ENCODE measurements at places on chromosomes 5 and 9.

- no peak for DNase-seq
These were observed 158.9 kb downstream of the APBA1 start for GRCh38 chr9:69513141-69513820.

GRCh38 chr5:40736103-40736875, 19.5 kb downstream of the TTC33 start:
- peak; percentile 7 for DNase-seq

GRCh38 chr9:79719021-79719420, 147.3 kb downstream of the TLE4 start:
- DNase-seq, result no peak

DNA sequence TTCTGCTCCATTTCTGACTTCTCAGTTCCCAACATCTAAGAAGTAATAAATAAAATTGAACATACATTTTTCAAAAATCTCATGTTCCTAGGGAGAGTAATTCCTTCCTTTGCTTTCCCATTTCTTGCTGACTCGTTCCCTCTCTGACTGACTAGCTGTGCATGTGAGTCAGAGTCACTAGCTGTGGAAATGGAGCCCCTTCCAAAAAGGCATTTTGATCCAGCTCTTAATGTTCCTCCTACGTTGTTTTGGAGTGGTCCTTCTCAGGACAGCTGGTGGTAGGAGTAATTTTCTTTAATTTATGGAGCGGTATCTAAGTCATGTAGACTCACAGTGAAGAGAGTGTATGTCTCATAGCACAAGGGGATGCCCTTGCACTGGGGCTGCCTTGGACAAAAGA, 460.2 kb downstream of the GADD45G start:
- DNase-seq, result no peak

- no peak for DNase-seq
These were observed 10.8 kb downstream of the PDGFRB start for GRCh38 chr5:150144879-150145278.

DNA sequence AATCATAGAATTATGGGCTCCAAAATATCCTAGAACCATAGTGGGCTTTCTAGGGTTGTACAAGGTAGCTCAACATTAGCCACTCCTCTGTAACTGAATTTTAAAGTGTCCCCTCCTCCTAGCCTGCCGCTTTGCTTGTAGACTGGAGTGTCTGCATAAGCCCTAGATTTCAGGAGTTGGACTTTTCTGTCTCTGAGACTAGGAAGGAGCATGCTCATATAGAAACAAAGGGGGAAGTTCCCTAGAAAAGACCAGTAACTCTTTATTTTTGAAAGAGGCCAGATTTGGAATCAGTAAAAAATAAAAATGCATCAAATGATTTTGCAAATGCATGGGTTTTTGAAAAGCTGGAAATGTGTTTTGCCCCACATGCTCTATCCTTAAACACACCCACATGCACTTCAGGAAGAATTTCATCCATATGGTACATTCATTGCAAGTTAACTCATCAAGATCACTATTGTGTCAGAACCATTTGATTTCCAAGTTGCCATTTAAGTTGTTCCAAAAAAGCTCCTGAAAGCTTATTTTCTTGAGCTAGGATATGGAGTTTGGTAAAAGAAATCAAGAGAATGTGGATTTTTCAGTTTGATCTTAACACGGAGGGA, 121.0 kb upstream of the NR3C1 start:
- no peak for DNase-seq

GRCh38 chr5:134463991-134464760, 52.5 kb upstream of the CDKN2AIPNL start:
- no peak for DNase-seq

GRCh38 chr5:135623186-135623715, 44.5 kb upstream of the CXCL14 start:
- no peak for DNase-seq

- no peak for DNase-seq
These were observed 16.7 kb downstream of the TNFSF8 start for GRCh38 chr9:114913656-114914055.

- DNase-seq, result no peak
These were observed 131.8 kb downstream of the ROR2 start for GRCh38 chr9:91818225-91818585.

DNA sequence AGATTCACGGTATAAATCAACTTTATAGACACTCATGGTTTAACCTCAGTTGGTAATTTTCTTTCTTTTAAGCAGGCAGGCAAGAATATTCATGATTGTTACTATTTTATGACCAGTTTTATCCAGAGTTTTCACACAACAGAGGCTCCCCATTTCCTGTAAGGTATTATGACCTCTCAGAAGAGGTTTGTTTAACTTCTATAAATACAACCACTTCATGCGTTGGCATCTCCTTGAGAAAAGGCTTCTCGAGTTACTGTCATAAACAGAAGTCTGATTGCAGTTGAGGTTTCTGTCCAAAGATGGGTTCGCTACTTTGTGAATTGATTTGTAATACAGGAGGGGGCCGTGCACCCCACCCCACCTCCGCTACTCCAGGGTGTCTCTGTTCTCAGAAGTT, 55.3 kb downstream of the ENTREP1 start:
- no peak for DNase-seq

- no peak for DNase-seq
These were observed 1431.4 kb upstream of the CDH18 start for GRCh38 chr5:21419383-21419782.

GRCh38 chr5:177412603-177413233, 3.4 kb upstream of the F12 start:
- DNase-seq, result no peak

DNA sequence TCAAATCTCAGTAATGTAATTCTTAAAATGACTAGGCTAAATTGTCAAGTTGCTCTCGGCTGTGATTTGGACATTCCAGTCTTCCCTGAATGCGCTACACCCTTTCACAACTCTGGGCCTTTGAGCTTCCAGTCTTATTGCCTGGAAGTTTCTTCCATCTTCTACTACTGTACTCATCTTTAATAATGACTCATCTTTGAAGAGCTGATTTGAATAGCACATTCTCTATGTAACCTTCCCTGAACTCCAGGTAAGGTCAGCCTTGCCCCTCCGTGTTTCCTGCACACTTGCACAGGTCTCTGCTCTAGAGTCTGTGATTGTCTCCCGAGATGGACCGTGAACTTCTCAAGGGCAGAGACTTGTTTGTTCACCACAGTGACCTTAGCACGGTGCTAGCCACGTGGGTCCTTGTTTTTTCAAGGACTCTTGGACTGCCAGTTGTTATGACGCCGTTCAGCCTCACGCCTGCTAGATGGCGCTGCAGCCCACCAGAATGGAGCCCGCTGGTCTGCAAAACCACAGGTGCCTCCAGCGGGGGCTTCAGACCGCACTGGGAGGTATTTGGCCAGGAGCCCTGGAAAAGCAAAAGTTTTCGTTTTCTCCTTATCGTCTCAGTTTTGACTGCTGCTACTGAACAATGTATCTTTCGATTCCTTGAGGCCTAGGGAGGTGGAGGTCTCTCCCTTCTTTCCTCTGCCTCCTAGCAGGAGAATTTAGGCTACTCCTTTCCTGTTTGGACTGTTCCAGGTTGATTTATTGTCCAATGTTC, 44.4 kb downstream of the SEC61B start:
- DNase-seq, result peak; percentile 16

GRCh38 chr5:154162539-154163151, 27.9 kb upstream of the GALNT10 start:
- no peak for DNase-seq

- DNase-seq, result no peak
These were observed 3.5 kb upstream of the SEMA4D start for GRCh38 chr9:89501311-89501898.

GRCh38 chr5:133921979-133922378, 46.4 kb downstream of the C5orf15 start:
- DNase-seq, result no peak

DNA sequence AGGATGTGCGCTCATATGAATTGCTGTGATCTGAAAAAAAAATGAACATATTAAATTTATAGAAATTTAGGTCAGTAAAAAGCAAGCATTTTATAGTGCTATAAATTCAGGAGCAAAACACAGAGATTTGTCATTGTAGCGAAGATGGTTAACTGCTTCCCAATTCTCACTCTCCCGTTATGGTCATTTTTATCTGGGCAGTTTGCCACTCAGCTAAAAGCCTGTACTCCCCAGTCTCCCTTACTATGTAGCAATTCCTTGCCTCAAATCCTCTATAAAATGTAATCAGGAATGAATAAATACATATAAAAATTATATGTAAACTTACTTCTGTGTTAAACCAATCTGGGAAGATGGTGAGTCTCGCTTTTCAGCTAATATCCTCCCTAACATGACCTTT, 471.5 kb downstream of the HINT1 start:
- no peak for DNase-seq

DNA sequence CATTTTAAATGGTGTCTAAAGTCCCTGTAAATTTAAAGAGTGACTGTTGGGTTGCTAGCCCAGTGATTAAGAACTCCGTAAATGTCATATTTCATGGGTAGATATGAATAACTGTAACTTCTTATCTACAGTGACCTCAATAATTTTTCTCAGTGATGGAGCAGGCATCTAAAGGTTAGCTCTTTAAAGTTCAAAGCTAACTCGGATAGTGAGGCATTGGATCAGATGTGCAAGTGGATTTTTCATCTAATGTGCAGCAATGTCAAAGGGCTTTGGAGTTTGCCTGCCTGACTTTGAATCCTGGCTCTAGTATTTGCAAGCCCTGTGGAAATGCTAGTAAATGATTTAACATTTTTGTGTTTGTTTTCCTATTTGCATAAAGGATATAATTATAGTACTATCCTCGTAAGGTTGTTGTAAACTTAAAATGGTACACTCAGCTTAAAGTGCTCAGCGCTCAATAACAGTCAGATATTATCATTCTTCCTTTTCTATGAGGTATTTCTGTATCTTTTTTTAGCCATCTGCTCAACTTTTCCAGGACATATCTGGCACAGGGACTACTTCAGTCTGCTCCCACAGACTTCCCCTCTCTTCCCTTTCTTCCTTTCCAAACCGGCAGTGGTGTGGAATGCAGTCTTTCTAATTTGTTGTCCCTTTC, 163.7 kb upstream of the ELL2 start:
- DNase-seq, result no peak

- no peak for DNase-seq
These were observed 1944.2 kb upstream of the NUDT12 start for GRCh38 chr5:105506692-105507277.

- DNase-seq, result no peak
These were observed at the start of gene DOCK2 for GRCh38 chr5:169637085-169637548. TSS of gene DOCK2 (plus strand) at chr5:169637275. CDS start at chr5:169637327, 52 bp downstream.

- DNase-seq, result no peak
These were observed 41.7 kb upstream of the CLK4 start for GRCh38 chr5:178668579-178668978.

DNA sequence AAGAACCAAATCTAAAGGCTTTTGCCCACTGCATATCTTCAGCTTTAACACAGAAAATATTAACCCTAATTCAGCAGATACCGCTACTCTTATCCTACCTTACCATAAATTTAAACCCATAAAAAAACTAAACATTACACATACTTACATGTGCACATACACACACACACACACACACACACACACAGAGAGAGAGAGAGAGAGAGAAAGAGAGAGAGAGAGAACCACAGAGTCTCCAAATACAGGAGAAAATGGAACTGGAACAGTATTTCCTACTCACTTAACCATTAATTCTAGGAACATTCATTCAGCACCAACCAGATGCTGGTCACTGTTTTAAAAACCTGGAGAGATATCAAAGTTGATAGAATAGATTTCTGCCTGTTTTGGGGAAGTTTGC, 53.7 kb downstream of the EFNA5 start:
- no peak for DNase-seq

DNA sequence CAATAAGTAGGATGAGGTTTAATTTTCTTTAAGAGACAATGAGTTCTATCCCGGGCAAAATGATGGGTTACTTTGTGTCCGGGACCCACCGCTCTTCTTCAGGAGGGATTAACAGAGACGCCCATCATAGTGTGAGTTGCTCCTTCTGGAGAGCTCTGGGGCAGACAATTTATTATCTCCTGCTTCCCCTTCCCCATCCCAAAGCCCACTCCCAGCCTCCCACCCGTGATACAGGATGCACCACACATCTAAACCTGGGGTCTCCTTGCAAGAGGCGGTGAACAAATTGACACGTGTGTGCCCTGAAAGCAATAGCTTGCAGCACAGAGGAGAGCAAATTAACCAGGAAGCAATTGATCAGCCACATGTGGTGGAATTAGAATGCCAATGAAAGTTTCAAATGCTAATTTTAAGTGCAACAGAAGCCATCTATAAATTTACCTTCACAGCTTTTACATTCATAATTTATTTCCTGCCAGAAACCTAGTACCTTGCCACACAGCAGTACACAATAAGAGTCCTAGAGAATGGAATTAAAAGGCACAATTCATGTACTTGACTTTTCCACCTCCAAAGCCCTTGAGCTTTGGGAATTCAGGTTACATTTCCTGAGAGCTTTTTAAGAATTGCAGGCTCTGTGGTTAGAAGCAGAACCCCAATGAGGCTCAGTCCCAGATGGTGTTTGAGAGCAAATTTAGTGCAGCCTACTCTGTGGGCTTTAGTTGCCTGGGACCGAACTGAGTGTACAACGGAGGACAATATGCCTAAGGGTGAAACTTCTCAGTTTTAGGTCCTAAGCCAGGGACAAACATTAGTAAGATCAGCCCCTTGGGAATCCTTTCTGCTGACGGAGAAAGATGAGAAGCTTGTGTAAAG, 399.6 kb downstream of the MED10 start:
- DNase-seq, result peak; percentile 57

DNA sequence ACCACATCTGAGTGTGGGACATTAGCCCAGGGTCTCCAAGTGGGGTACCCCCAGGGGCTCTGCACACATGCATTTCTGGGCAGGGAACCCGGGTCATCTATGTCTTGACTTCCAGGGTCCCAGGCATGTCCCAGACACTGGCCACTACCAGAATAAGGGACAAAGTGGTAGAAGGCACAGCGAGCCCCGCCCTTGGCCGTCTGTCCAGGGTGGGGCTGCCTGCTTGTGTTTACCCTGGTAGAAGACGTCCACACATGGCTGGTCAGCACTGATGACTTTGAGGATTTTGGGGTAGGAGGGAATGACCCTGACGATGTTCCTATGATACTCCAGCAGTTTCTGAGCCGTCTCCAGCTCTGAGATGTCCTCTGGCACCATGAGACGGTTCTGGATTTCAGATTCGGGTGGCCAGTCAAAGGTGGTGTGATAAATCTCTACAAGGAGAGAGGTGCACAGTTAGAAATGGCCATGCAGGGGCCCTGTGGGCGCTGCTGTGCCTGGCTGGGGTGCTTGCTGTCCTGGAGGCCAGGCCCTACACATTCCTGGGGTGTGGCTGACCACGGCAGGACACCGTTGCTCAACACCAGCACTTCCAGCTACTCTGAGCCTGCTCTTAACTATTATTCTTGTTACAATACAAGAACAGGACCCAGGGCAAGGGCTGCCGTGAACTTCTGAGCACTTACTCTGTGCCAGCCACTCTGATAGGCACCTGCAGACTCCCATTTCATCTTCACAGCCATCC, 51.3 kb downstream of the AK8 start:
- no peak for DNase-seq
